Ecto neural progenitor cell (in vitro differentiated cells): ENCODE measurements at places on chromosomes 4 and X.

DNA sequence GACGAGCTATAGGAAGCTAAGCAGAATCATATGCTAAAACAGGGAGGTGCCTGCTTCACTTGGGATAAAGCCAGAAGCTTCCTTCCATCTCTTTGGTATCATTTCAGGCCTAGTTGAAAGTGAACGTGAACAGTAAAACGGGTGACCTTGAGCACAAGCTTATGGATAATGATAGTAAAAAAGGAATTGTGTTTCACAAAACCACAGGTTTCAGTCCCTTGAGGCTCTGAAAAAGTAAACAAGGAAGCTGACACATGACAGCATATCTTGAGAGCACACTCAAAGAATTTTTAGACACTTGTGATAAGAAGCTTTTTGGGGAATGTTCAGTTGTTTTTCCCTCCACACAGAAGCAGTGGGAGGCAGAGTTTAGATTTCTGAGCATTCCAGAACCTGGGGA, 286.1 kb downstream of the DCHS2 start:
- DNase-seq = no peak

- no peak for DNase-seq
Observed at GRCh38 chr4:84403656-84404055, 95.4 kb downstream of the NKX6-1 start.

GRCh38 chr4:71665358-71665757, 118.5 kb downstream of the GC start:
- DNase-seq = no peak

DNA sequence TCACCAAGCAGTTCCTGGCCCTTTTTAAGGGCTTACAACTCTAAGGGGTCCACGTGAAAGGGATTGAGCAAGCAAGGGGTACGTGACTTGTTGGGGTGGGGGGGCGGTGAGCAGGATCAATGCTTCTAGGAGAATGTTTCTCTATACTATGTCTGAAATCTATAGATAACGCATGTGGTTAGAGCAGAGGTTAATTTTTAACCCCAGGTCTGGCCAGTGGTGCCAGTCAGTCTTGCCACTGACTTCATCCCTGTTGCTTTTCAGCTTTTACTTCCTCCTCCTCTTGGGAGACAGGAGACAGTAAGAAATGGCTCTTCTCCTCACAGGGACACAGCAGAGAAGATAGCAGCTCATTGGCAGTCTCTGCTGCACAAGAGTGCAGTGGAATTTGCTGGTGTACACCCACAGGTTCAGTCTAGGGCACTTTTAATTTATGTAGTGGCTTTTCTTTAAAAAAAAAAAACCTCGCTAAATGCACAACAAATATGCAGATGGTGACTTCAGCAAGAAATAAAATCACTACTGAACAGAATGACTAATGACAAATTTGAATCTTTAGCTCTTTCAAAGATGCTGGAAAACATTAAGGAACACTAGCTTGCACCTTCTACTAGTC, 190.5 kb downstream of the CCNG2 start:
- no peak for DNase-seq

GRCh38 chr4:35052546-35052945, 1191.8 kb downstream of the ARAP2 start:
- DNase-seq = no peak

GRCh38 chr4:8198906-8199593, at the start of gene SH3TC1:
SH3TC1 (plus strand) TSS chr4:8199290; CDS start chr4:8205195, 5,905 bp downstream.
- DNase-seq = peak; percentile 70

GRCh38 chrX:106802388-106803275, at the start of gene TBC1D8B:
TBC1D8B (plus strand) TSS chrX:106802673; CDS start chrX:106802854, 181 bp downstream.
- DNase-seq = peak; percentile 69

DNA sequence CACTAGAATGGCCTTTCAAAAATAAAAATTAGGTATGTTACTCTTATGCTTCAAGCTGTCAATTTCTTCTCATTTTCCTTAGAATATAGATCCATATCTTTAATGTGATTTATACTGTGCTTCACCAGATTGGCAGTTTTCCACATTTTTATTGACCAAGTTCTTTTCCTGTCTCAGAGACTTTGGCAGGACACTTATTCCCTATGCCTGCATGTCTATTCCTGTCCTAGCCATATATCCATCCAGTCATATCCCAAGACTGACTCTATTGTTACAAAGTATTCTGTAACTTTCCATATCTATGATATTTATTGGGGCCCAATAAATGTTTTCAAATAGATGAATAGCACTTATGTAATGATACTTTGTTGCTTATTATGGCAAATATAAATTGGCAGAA, 450.7 kb downstream of the GASK1B start:
- DNase-seq = no peak

DNA sequence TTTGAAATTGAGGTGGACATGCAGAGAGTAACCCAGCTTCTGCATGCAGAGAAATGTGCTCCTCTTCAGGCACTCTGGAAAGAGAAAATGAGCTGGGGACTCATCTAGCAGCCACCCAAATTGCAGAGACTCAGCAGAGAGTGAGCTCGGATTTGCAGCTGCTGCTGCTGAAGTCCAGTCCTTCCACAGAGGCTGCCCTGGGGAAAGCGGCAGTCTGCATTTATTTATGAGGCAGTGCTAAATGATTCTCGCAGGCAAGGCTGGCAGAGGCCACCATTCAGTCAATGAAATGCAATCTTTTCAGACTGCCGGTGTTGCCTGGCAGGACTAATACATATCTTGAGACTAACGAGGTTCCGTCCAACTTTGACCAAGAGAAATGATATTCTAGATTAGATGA, 404.8 kb downstream of the NLGN4X start:
- DNase-seq = no peak

DNA sequence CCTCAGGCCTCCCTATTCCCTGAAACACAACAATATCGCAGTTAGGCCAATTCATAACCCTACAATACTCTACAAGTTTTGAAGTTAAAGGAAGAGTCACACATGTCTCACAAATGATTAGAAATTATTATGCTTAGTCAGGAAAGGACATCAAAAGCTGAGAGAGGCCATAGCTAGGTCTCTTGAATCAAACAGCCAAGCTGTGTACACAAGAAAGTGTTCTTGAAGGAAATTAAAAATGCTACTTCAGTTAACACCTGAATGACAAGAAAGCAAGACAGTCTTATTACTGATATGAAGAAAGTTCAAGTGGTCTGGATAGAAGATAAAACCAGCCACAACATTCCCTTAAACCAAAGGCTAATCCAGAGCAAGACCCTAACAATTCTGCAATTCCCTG, 23.6 kb upstream of the GUCY1A1 start:
- no peak for DNase-seq

GRCh38 chr4:98527534-98528269, 130.7 kb downstream of the TSPAN5 start:
- no peak for DNase-seq

GRCh38 chr4:38068107-38068506, 107.9 kb downstream of the PTTG2 start:
- DNase-seq = no peak

DNA sequence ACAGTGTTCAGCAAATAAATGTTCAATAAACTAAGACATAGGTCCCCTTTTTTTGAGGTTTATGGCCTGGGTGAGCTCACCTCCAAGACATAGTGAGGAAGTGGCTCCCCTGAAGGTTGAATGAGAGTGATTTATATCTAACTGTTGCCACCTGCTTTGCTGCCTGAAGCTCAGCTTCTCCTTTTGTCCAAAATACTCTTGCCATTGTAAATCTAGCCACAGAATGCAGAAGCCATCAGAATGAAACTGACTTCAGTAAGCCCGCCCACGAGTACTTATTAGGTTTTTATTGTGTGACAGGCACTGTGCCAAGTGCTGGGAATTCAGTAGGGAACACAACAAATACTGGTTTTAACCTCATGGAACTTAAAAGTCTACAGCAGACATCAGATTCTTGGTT, 18.0 kb downstream of the SPINK2 start:
- DNase-seq = no peak

DNA sequence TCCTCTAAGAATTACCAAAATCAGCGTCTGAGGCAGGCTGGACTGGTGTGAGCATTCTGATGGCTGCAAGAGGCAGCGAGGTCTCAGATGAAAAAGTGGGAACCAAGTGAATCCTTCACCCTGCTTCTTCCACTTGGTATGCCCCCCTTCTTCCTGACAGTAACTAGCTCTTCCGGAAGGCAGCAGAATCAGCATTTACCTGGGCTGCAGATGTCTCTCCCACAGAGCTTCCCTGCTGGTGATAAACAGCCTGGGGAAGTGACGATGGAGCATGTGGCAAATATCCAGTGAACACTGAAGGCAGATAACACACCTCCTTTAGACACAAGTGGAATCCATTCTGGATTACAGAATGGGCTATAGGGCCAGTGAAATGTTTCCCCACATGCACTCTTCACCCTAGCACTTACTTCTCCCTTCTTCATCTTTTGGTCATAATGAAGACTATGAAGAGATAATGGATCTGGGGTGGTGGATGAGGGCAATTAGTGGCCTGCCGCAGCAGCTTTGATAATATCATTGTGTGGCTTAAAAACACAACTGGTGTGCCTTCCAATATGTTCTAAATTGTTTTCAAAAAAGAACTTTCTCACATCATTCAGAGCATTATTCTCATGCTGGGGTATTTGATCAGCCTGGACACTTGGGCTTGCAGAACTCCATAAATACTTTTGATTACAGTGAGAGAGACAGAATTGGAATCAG, 60.8 kb upstream of the TBC1D9 start:
- no peak for DNase-seq

DNA sequence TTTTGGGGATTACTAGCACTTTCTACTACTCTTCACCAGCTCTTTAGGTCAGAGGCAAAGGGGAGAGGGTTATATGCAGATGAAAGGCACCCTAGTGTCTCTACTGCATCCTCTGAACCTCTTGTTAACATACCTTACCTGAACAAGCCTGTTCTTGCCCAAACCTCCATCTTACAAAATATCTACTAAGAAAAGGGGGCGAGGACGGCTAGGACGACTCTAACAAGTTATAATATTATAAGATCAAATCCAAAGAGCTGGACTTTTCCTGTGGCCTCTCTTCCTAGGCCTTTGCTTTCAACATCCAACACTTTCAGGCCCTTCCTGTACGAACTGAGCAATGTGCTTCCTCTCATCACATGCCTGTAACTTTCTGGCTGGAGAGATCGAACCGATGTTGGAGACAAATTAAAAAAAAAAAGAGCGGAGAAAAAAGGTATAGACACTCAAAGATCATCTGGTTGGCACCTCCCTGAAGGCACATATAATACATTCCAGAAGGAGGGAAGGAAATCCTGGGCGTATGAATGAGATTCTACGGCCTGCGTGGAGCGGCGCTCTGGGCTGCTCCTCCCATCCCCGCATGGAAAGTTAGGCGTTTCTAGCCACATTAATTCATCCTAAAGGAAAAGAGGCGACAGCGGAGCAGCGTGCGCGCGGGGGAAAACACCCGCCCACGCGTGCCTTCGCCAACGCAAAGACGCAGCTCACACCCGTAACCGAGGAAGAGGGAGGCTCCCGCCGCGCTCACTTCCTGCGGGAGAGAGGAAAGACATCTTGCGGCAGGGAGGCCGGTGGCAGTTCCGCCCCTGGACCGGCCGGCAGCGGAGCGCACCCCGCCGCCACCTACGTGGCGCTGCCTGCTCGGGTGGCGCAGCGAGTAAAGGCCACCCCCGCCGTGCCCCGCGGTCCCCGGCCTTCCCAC, 808 bp downstream of the PRDM5 start:
- DNase-seq = peak; percentile 71

GRCh38 chr4:98711526-98711925, 53.1 kb upstream of the TSPAN5 start:
- no peak for DNase-seq

DNA sequence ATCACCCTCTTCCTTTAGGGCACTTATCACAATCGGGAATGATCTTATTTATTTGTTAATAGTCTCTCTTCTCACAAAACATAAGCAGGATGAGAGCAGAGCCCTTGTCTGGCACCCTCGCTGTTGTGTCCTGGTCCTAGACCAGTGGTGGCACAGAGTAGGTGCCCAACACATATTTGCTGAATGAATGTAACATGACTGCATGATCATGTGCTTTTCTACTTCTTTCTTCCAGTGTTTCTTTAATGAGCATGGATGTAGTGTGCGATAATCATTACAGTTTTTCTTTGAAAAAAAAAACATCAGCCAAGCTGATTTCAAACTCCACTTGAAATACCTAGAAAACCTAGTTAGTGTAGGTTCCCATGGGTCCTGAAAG, 164.1 kb downstream of the CHIC2 start:
- DNase-seq = no peak

- DNase-seq = no peak
Observed at GRCh38 chr4:142556570-142557238, 289.4 kb downstream of the INPP4B start.

DNA sequence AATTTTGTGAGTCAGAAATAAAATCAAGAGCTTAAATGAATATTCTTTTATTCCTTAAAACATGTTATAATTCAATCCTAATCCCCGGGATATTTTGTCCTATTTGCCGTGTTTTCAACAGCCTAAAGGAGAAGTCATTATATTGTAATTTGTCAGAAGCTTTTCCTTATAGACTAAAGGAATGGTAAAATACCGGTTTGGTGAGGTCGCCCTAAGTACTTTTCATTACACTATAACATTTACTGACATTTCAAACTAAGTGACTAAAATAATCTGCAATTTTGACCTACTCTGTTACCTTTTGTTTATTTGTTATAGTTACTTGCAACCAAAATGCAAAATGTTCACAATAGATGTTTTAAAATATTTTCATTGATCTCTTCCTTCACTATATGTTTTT, 8.8 kb downstream of the DCLK2 start:
- DNase-seq = no peak

DNA sequence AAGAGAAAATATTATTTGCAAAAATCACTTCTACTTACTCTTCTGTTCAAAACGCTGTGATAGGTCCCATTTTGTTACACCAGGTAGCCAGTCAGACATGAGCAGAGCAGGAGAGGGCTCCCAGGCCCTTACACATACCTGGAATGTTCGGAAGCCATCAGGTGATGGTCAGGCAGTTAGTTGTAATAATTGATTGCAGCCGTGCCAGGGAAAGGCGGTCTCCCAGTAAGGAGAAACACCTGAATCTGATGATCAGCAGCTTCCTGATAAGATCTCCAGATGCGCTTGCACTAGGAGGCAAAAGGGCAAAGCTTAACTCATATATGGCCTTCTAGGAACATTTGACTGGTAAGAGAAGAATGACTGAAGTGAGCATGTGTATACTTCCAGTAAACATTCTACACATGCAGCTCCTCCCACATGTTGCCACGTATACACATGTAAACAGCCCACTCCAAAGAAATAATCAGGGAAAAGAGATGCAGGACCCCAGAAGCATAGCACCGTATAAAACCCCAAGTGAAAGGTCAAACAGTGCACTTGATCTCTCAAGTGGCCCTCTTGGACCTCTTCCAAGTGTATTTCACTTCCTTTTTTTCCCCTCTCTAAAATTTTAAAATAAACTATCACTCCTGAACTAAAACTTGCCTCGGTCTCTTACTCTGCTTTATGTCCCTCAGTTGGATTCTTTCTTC, 1338.0 kb downstream of the FSTL5 start:
- no peak for DNase-seq
